ENCODE measurements at places on chromosomes 4 and X. TPM values are rescaled to one million over a fixed set of nuclear protein-coding genes. Genes with fewer than 3 reads are reported as not detected.

Gene MAOA
- total RNA-seq: 11.0 TPM

Gene TNMD
- total RNA-seq: not detected

Gene UGT2A3
- total RNA-seq: 0.28 TPM

Gene ANXA10
- total RNA-seq: 62.9 TPM

Gene SSX1
- total RNA-seq: not detected

Gene GPRIN3
- total RNA-seq: 0.58 TPM

Gene MAGT1
- 122 TPM for total RNA-seq

Gene XK
- total RNA-seq: under 0.01 TPM

Gene RTL5
- total RNA-seq: 2.0 TPM

Gene WNK3
- total RNA-seq: 1.1 TPM

Gene HSD17B13
- under 0.01 TPM for total RNA-seq

Gene TMEM35A
- total RNA-seq: 5.1 TPM

Gene TCEAL6
- total RNA-seq: not detected

Gene BANK1
- 0.19 TPM for total RNA-seq

Gene TMEM271
- not detected for total RNA-seq

Gene COL4A6
- total RNA-seq: 3.7 TPM

Gene MAB21L2
- total RNA-seq: 8.4 TPM

Gene TACR3
- not detected for total RNA-seq

Gene CXCL5
- total RNA-seq: 2.7 TPM

Gene TACC3
- total RNA-seq: 3.9 TPM

Gene CLDN34
- total RNA-seq: not detected

Gene PABPC5
- total RNA-seq: 2.5 TPM

Gene WFS1
- total RNA-seq: 23.1 TPM

Gene SPACA5
- total RNA-seq: not detected

Gene FMR1NB
- not detected for total RNA-seq

Gene LDB2
- total RNA-seq: 15.5 TPM

Gene EDA2R
- 14.9 TPM for total RNA-seq

Gene PPA2
- 74.0 TPM for total RNA-seq

Gene ELF4
- 5.4 TPM for total RNA-seq

Gene SMC1A
- total RNA-seq: 33.9 TPM

Gene CT45A2
- total RNA-seq: not detected

Gene SSX2B
- total RNA-seq: not detected

Gene PCDH19
- total RNA-seq: under 0.01 TPM

Gene HOPX
- 0.19 TPM for total RNA-seq

Measured in regular cardiac myocyte (primary cell).